ENCODE measurements at places on chromosomes 6 and 20.

- DNase-seq: no peak
These were observed 243.2 kb upstream of the ARID1B start for GRCh38 chr6:156533872-156534524.

GRCh38 chr20:17223553-17223952, 3.3 kb upstream of the PCSK2 start:
- DNase-seq: no peak

GRCh38 chr20:62765432-62766070, 30.7 kb upstream of the MRGBP start:
- DNase-seq: no peak

DNA sequence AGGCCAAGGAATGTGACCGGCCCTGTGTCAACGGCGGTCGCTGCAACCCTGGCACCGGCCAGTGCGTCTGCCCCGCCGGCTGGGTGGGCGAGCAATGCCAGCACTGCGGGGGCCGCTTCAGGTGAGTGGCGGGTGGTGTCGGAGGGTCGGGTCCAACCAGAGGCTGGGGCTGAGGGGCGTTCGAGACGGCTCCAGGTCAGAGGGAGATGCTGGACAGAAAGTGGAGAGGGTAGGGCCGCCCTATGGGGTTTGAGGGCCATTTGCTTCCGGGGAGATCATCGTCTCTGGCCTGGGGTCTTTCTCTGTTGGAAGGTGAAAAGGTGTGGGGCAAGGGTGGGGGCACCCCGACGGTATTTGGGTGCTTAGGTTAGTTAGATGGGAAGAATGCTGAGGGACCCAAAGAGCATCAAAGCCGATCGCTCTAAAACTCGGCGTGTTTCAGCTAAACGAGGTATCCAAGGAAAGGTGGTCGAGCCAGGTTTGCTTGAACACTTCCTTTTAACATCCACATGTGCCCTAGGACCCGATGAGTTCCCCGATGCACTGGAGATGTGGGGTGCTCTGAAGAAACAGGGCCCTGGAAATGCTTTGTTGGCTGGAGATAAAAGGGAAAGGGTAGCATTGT, 691 bp downstream of the ATRN start:
- DNase-seq: no peak

DNA sequence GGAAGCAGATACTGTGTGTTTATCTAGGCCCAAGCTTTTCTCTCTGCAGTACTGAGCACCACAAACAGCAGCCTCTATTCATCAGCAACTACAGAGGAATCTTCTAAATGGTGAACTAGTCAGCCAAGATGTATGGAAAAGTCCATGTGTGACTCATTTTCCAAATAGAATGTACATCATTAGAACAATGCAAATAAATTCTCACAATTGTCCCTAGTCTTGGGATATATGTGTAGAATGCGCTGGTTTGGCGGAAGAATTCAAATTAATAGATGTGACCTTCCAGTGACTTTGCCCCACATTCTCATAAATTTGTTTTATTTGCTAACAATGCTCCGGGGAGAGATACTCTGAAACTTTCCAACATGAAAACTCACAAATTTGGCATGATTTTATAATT, 436.2 kb downstream of the CBLN4 start:
- no peak for DNase-seq

- no peak for DNase-seq
These were observed 182.3 kb upstream of the CDYL start for GRCh38 chr6:4593951-4594350.

DNA sequence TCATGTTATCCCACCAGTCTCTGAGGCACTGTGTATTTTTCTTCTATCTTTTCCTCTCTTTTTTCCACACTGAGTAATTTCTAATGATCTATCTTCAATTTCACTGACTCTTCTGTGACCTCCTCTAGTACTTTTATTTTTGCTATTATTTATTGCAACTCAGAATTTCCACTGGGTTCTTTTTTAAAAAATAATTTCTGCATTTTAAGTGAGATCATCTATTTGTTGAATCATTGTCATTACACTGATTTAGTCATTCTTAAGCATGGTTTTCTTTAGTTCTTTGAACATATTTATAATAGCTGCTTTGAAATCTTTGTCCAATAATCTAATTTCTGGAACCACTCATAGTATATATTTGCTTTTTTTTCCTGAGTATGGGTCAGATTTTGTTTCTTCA, 96.7 kb upstream of the SLC22A16 start:
- no peak for DNase-seq

- no peak for DNase-seq
These were observed 609.5 kb upstream of the ARID1B start for GRCh38 chr6:156167625-156168071.

- peak; percentile 13 for DNase-seq
These were observed 118.9 kb downstream of the ARMC2 start for GRCh38 chr6:108966855-108967755.

- no peak for DNase-seq
These were observed 65.2 kb downstream of the CDC5L start for GRCh38 chr6:44452725-44453124.

DNA sequence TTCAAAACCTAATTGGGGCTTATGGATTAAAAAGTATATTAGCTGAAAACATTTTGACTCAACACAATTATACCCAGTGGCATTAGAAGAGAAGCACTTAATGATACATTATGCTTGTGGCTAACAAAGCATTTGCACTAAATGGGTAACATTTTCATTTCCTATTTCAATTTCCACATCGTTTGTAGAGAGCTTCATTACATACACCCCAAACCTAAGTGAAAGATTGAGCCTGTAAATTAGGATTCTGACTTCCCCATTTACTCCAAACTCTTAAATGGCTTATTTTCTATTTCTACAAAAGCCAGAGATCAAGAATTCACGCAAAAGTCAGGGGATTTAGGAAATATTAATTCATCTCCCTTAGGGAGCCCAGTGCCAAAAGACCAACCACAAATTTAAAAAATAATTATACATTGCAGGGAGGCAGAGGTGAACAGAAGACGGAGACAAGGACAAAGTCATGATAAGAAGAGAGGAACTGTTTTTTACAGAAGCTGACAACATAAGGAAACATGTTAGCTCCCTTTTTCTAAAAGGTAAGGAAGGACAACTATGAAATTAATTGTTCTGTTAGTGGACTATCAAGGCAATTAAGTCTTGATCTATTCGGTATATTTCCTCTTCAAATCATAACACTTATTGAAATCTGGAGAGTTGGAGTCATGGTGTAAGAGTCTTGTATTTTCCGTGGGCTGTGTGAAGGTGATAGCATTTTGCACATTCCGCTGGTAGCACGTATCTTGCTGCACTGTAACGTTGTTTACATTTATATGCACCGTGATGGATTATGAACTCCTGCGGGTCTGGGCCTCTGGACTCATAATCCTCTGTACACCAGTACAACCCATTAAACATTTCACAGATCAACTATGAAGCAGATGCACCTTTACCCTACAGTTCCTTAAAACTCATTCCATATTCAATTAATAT, 24.8 kb upstream of the EZR start:
- peak; percentile 60 for DNase-seq

GRCh38 chr20:48695255-48695654, 132.5 kb downstream of the PREX1 start:
- no peak for DNase-seq

DNA sequence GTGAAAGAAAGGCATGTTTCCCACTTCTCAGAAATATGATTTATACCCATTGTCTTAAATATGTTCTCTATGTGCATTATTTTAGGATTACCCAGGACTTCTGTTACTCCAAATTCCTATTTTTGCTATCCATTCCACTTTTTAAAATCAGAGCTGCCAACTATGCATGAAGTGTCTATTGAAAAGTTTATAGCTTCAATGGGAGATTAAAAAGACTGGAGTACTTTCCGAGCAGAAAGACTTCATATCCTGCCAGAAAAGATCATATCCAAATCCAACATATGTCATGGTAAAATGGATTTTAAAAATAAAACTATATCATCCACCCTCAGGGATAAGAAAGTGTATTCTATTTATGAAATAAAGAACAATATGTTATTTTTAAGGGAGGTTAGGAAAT, 212.7 kb downstream of the COL12A1 start:
- DNase-seq: no peak

DNA sequence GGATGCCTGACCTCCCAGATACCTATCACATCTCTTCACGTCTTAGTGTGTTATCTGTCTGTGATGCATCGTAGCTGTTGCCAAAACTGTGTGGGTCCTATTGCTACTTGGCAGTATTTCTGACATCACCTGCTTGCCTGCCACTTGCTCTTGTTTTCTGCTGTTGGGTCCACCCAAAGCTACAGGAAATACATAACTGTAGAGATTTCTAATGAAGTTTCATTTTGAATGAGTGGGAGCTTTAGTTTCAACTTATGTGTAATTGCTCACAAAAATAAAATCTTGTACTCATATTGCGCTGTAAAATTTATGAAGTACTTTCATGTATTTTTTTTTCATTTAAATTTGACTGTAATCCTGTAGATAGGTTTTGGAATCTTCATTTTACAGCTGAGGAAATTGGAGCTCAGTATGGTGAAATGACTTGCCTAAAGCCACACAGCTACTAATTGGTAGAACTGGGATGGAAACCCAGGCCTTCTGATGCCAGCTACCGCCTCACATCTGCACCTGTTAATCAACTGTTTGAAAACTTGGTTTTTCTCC, 113.6 kb upstream of the MAN1A1 start:
- no peak for DNase-seq

DNA sequence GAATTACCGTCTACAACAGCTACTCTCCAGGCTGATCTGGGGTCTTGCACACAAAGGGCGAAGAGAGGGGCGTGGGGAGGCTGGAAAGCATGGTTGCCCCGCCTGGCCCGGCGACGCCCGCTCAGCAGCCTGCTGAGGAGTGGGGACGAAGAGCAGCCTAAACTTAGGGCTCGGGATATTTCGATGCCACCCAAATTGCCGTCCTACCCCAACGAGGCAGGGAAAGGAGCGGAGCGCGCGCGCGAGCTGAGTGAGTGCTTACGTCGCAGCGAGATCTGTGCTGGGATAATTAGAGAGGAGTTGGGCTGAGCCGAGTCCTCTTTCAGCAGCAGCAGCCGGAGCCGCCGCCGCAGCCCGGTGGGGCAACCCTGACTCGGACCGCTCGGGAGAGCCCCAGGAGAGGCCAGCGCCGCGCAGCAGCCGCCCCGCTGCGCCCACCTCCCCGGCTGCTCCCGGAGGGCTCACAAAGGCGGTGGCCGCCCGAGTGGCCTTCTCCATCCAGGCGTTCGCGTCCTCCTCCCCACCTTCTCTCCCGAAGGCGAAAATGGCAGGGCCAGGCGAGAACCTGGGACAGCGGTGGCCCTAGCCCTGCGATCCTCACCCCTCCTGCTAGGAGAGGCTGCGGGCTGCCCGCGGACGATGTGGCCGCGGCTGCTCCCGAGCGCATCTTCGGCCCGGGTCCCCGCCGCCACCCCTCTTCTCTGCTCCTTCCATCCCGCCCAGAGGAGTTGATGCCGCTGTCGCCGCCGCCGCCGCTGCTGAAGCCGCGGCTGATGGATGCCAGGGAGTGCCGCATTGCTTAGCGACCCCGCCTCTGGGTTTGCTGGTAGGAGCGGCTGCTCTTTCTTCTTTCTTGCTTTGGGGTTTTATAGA, at the start of gene CLVS2:
TSS of gene CLVS2 (plus strand) at position 315 of the 873 bp plus-strand sequence. CDS start 1,543 bp downstream, outside the sequence.
- no peak for DNase-seq

DNA sequence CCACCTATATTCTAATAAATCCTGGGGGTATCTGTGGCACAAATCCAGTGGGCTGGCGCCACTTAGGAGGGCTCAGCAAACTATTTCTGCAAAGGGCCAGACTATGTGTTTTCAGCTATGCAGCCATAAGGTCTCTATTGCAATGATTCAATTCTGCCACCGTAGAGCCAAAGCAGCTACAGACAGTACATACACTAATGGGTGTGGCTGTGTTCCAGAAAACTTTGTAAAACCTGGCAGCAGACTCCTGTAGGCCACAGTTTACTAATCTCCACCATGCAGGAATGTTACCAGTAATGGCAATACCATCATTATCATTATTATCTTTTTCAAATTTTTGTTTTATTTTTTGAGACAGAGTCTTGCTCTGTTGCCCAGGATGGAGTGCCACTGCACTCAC, 65.7 kb downstream of the SULF2 start:
- DNase-seq: no peak

DNA sequence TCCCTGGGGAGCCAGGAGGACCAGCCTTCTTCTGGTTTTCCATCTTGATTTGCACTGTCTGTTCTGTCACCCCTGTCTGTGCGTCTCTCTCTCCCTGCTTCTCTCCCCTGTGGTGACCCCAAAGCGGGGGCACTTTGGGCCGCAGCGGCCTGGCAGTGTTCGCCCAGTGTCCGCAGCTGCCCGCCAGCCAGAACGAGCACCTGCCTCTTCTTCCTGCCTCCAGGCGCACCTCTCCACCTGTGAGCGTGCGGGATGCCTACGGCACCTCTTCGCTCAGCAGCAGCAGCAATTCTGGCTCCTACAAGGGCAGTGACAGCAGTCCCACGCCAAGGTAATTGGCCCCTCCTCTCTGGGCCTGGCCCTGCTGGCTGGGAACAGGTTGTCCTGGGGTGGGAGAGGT, 30.8 kb downstream of the SNPH start:
- no peak for DNase-seq

GRCh38 chr6:38354037-38354381, 285.7 kb downstream of the BTBD9 start:
- no peak for DNase-seq
